ENCODE measurements at places on chromosomes 7 and 10.
A peak's percentile ranks its signal among the peaks of the same experiment; 100 is the strongest.

DNA sequence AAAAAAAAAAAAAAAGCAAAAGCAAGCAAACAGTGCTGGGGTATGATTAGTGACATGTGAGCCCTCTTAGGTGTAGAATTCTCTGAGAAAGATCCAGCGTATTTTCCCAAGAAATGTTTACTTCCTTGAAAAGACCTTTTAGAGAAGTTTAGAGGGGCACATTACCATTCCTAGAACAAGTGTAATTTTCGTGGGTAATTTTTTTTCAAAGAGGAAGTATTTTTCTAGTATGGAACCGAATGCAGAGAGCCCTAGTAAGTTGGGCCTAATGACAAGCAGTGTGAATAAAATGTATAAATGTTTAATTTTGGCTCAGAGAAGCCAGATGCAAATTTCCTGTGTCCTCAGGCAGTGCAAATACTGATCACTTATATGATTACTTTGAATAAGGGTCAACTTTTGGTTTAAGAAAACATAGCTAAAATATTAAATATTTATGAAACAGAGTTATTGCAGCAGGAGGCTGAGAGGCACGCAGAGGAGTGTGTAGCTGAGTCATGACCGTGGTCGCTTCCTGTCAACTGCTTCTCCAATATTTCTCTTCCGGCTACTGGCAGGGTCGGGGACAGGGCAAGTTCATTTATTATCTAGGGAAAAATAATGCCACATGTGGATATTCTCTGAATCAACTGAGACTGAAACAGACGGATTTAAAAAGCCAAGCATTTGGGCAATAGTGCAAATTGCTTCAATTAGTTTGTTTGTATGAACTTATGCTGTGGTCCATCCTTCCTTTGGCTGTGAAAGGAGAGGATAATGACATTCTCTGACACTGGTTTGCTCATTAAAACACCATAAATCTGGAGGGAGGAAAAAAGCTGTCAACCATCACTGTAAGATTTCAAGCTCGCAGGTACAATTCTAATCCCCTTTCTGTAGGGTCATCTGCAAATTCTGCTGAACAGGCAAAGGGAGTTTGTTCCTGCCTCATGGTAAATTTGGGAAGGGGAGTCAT, 495.2 kb downstream of the GLRX3 start:
- no peak for DNase-seq

GRCh38 chr7:76386691-76387260, 22.7 kb downstream of the SSC4D start:
- DNase-seq, result no peak

GRCh38 chr7:41955893-41956675, 253.2 kb upstream of the INHBA start:
- DNase-seq, result no peak

DNA sequence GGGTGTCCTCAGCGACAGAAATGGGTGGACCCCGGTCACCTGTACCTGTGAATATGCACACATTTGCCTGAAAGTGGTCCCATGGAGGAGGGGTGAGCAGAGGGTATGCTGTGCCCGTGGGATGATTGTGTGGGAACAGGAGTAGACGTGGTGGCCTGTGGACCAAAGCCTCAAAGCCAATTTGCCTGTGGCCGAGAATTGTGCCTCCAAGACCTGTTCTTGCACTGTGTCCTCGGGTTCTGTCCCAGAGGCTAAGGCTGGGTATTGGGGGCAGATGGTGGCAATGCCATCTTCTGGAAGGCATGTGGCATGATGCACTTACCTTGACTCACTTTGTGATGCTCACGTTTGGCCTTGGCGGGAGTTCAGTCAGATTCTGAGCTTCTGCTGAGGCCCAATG, 351.0 kb downstream of the TCERG1L start:
- DNase-seq, result no peak

DNA sequence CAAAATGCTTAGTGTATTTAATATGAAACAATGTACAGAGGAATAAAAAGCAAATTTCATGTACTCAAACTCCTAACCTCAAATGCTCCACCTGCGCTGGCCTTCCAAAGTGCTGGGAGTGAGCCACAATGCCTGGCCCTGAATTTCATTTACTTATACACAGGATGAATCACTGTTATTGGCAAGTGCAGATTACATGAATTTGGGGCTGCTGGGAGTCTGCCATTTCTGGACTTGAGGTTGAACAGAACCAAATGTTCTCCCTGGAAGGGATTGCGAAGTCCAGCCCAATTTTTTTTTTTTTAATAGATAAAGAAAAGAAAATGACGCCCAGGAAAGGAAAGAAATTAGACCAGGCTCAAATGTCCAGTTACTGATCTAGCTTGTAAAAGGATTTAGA, 6.8 kb upstream of the CSTF2T start:
- no peak for DNase-seq

- DNase-seq, result peak; percentile 44
Observed at GRCh38 chr7:26167303-26167934, 15.4 kb downstream of the NFE2L3 start.

DNA sequence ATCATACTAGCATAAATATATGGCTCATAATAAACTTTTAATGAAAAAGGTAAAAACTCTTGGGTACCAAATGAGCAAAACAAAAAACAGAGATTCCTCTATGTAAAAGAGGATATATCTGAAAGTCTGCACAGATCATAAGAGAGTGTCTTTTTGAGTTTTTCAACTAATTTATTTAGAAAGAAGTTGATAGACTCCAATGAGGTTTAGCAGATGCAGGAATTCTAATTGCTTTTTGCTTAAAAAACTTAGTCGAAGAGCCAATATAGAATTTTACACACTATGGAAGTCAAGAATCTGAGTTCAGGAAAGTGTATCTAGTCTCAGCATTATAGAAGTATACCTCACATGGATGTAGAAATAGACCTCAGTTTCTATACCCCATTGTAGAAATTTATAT, 3.4 kb upstream of the MLLT10 start:
- DNase-seq, result no peak

DNA sequence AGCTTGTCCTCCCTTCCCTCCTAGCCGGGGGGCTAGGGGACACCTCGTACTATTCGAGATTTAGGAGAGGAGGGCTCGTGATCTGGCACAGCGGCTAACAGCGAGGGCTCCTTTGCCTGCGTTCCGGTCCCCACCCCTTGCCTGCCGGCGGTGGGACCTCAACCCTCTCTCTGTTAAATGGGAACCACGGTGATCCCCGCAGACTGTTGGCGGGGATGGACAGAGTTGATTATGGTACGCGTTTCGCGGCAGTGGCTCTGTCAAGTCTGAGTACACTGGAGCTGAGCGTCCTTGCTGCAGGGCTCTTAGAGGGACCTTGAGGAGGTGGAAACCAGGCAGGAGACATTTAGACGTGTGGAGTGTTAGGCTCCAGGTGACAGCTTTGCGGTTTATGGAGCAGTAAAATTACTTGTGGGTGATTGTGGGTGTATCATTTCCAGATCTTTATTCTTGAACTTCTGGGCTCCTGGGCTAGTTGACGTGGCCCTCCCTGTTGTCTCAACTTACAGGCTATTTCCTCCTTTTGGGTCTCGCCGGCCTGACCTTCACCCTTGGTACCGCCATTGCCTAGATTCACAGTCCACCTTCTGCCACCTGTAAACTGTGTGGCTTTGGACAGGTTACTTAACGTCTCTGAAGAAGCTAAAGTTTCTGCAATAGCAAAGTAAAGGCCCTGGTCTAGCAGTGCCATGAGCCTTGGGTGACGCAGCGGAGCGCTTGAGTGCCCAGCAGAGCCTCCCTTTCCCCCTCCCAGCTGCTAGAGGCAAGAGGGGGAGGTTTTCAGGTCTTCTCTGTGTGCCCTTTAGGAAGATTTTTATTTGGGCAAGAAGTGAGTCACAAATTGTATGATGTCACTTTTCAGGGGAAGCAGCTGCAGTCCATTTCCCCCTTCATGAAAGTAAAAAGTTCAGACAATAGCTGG, 739 bp downstream of the CASP7 start:
- peak; percentile 45 for DNase-seq

GRCh38 chr7:139683137-139683921, 94.5 kb downstream of the HIPK2 start:
- DNase-seq, result no peak

DNA sequence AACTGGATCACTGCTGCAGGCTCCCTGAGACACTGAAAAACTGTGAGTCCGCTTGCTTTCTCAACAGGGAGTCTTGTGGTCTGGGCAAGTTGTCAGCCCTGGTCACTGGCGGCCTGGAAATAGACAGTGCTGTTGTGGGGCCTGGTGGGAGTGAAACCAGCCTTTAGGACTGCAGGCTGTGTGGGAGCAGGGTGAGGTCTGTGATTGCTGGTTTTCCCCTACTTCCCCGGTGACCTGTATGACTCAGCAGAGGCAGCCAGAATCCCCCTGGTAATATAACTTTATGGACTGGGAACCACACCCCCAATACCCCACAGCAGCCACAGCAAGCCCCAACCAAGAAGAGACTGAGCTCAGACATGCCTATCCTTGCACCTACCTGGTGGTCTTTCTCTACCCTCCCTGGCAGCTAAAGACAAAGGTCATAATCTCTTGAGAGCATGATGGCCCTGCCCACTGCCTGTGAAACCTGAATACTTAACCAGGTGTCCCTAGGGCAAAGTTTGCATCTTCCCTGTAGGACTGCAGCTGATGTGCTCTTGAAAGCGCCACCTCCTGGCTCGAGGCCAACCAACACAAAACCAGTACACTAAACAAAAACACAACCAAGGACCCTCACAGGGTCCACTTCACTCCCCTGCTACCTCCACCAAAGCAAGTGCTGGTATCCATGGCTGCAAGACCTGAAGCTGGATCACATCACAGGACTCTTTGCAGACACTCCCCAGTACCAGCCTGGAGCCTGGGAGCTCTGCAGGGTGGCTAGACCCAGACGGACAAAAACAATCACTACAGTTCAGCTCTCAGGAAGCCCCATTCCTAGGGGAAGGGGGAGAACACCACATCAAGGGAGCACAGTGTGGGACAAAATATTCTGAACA, 7.2 kb upstream of the ADAM22 start:
- DNase-seq, result no peak

DNA sequence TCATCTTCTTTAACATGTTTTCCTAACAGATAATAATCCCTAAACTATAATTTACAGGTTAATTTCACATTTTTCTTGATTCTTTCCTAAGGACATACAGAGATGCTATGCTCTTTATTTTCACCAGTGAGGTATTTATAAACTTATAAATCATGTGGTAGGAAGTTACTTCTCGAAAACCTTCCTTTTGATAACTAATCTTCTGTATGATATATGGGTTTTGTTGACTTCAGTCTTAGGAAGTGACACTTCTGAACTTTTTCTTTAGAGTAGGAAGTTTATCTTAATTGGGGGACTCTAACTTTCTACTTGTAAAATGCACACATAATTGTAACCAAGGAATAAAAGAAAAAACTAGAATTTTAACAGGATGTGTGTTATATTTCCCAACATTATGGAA, 9.8 kb upstream of the PNPLA8 start:
- no peak for DNase-seq

DNA sequence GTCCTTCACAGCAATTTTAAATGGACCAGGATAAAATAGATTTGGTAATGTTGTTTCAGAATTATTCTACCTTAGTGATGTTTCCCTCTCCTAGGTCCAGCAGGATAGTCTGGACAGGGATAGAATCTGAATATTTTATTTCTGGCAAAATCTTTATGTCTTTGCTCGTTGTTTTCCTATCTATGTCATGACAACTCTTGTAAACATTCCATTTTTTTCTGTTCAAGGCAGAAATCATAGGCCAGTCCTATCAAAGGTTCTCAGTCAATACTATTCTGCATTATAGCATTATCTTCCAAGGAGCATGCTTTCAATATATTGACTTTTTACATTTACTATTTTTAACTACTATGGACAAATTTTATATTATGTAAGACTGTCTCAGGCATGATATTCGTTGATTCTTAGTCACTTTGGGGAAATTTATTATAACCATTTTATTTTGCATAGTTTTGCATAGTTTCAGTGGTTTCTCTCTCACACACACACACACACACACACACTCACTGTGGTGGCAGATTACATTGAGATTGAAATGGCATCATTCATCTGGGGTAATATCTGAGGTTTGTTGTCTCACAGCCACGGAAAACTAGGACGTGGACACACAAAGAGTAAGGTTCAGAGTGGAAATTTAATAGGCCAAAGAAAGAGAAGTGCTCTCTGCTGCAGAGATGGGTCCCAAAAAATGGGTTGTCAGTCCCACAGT, 17.2 kb downstream of the TAS2R60 start:
- DNase-seq, result no peak

DNA sequence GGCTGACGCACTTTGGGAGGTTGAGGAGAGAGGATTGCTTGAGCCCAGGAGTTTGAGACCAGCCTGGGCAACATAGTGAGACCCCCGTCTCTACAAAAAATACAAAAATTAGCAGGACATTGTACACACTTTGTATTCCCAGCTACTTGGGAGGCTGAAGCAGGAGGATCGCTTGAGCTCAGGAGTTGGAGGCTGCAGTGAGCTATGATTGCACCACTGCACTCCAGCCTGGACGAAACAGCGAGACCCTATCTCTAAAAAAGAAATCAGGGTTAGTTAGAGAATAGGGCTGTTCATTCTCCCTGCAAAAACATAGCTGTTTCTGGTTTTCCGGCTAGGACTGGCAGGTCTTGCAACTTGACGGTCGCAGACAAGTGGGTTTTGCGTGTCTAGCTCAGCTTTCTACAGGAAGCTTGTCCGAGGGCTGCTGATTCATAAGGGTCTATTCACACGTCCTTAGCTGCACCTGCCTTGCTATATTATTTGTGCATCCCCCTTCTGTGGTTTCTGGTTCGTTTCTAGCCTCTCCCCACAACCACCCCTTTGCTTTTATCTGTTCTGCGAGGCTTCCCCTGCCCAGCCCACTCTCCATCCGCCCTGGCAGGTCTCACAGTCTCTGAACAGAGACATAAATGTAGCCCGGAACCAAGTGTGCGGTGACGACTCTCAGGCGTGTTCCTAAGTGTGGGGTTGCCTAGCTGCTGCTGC, 10.7 kb downstream of the AMZ1 start:
- DNase-seq, result peak; percentile 84

DNA sequence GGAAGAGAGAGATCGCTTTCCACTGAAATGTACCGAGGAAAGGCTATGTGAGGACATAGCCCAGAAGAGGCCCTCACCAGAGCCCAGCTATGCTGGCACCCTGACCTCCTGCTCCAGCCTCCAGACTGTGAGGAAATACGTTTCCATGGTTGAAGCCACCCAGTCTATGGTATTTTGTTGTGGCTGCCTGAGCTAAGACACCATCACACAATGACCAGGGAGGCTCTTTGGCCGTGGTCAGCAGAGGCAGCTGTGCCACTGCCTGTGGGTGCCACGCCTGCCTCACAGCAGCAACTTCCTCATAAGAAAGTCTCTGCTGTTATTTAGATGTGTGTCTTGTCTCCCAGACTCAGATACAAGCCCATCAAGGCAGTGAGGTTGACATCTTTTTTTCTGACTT, 182.7 kb upstream of the PLXNA4 start:
- no peak for DNase-seq

DNA sequence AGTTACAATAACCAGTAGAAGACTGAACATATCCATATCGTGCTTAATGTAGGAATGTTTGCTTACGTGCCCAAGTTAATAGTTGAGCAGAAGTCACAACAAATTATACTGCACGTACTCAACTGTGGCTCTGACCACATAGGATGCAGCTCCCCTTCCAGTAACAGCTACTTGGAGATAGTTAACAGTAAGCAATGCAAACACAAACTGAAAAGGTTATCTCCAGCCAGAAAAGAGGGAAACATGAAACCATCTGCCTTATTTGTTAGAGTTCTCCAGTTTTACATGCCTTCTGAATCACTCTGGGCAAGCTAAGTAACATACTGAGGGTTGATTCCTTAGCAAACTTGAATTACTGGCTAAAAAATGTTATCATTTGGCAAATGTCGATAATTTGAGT, 9.8 kb downstream of the DHX32 start:
- DNase-seq, result no peak
